Esophagus squamous epithelium (tissue), 5 donors: ENCODE measurements at places on chromosomes 5 and 9.

GRCh38 chr5:157547941-157548512 lies 27.5 kb downstream of the ADAM19 start:
- no peak for DNase-seq

GRCh38 chr9:37921546-37922300 lies 17.8 kb upstream of the SLC25A51 start:
- no peak for DNase-seq

GRCh38 chr5:134019636-134020035 lies 14.9 kb upstream of the VDAC1 start:
- DNase-seq, result no peak

DNA sequence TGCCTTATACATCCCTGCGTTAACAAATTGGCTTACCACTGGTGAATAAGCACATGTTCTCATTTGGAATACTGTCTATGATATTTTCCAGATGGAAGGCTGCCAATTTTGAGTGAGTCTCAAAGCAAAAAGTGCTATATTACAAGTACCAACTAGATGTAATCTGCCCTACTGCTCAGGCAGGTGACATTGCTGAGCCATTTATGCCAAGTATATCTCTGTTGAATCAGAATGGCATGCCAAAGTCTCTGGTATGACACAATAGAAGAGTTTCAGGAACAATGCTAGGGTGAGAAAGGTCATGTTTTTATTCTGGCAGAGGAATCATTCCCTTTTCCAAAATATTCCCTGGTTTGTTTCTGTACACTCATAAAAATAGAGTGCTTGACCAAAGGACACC lies 356.5 kb downstream of the CDH9 start:
- DNase-seq, result no peak

GRCh38 chr9:93676310-93677047 lies 100.1 kb downstream of the PHF2 start:
- no peak for DNase-seq

DNA sequence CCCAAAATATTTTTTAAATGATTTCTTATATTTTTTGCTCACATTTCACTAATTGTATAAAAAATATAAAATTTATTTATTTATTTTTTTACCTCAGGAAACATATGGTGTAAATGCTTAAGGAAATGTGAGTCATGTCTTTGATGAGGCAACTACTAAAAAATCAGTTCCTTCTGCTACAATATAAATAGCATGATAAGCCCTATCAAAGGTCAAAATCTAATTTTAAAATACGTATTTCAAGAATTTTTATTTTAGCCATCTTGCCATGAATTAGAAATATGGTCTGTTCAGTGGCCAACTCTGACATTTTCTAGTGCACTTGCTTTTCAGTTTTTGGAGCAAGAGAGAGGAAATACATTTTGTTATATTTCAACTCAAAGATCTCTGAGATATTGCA lies 50.5 kb downstream of the PDE4D start:
- no peak for DNase-seq

DNA sequence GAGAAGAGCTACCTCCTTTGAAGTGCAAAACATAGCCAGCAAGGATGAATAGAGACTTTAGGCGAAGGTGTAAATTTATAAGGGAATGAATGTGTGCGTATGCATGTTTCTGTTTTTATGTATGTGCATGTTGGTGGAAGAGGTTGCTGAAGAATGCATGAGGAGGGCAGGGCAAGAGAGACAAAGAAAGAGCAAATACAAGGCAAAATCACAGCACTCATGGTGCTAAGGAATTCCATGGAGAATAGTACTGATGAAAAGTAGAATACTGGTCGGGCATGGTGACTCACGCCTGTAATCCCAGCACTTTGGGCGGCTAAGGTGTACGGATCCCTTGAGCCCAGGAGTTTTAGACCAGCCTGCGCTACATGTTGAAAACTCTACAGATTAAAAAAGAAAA lies 762.1 kb upstream of the PTPRD start:
- no peak for DNase-seq
